ENCODE measurements at places on chromosomes 6 and 20.

DNA sequence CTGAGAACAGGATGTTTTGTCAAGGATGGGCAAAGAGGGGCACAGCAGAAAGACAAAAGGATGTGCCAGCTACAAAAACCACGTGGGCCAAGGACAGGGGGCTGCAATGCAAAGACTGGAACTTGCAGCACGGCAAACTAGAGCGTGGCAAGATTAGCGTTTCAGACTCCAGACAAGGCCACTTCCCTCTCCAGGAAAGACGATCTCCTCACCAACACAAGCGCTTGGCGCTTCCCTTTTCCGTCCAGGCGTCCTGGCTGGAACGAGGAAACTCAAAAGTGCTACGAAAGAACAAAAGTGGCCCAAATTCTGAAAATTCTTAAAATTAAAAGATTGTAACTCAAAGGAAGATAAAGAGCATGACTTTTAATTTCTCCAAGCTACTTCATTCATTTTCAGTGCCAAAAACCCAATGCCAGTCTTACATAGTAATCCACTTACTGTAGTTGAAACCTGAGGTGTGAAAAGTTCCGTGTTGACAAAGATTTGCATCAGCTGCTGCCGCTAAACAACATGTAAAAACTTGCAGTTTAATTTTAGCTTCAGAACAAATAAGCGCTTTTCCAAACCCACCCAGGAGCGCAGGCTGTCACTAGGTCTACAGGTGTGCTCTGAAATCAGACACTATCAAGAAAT, 207.1 kb upstream of the RREB1 start:
- no peak for DNase-seq

DNA sequence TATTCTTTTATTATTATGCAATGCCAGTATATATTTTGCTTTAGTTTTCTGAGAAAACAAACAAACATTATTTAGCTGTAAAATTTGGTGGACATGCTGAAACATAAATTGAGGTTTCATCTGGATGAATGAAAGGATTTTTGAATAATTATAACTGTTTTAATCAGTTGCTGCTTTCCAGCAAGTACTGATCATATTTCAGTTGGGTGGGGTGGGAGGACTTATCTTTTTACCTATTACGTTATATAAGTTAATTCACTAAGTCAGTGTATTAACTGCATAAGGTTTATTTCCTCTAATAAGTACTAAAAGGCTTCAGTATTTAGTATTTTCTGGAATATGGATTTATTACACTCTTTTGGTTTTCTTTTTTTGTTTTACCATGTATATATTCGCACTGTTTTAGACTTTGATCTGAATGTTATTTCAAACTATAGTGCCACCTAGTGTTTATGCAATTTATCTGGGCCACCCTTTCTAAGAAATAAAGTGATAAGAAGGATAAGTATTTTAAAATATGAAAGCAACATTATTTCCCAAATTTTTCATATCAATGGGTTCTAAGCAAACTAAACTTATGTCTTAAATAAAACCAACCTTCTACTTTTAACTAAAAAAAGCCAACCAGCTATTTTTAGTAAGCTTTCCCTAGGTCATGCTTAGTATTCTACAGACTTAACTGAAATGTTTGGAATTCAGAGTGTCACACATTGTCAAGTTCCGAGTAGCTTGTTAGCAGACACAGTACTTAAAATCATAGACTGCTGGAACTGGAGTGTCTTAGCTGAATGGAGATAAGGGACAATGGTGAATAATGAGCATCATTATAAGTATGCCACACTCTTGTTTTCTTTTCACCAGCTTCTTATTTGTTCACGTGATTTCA, 105.4 kb upstream of the MCHR2 start:
- no peak for DNase-seq

GRCh38 chr6:123808556-123808955, 4.9 kb downstream of the NKAIN2 start:
- DNase-seq: no peak

- no peak for DNase-seq
Observed at GRCh38 chr6:166579237-166579850, 7.1 kb downstream of the RAMACL start.

DNA sequence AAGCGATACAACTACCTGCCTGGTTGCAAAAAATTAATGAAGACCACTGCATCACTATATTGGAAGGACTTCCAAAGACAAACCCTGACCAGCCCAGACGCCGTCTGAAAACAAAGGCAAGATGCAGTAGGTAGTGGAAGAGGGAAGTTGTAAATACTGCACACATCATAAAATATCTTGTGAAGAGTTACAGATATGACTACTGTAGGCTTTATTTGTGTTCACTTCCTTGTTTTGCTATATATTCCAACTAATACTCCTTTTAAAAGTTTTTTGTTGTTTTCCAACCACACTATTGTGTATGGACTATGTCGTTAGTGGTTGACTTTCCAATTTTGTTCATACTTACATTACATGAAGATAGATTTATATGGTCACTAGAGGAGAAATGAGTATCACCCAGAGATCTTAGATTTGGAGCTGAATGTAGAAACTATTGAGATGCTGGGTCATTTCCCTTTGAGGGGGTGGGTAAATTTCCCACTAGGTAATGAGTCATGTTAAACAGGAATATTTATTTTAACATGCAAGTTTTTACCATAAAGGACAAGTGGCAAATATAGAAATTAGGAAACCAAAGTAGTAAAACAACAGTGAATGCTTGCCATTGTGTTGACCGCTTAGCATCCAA, 16.6 kb upstream of the TXLNB start:
- DNase-seq: no peak

- DNase-seq: no peak
Observed at GRCh38 chr20:44467289-44467883, 8.3 kb upstream of the TTPAL start.

- DNase-seq: no peak
Observed at GRCh38 chr20:17456279-17456678, 74.9 kb downstream of the BFSP1 start.

DNA sequence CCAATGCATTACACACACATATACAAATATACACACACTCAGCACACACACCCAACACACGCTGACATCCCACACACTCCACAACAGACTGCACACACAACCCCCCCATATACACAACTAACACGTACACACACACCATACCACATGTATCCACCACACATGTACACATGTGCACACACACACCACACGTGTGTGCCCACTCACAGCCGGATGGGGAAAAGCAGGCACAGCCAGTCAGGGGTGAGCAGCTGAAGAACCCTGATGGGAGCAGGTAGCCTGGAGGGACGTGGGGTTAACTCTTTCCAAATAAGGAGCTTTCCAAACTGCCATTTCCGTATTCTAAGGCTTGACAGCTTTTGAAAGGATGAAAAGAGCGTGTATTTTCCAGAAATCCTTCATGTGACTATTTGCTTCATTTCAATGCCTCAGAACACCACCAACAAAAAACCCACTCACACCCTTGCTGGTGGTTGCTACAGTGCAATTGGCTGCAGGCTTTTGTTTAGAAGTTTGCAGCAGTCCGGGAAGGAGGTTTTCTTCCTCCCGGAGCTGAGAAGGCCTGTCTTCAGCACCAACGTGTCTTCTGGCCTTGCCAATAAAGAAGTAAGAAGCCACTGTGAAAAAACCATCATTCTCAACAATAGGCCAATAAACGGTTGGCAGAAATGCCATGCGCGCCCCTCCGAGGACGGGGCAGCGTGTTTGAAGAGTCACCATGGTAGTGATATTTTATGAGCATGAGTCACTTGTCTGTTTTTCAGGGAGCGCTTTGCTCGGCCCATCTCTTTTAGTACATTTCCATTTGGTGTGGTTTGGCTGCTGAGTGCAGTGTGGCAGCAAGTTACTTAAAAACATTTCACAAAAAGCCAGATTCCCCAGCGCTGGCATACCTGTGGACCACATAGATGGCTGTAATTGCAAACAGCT, 131.3 kb upstream of the GMDS start:
- DNase-seq: no peak

DNA sequence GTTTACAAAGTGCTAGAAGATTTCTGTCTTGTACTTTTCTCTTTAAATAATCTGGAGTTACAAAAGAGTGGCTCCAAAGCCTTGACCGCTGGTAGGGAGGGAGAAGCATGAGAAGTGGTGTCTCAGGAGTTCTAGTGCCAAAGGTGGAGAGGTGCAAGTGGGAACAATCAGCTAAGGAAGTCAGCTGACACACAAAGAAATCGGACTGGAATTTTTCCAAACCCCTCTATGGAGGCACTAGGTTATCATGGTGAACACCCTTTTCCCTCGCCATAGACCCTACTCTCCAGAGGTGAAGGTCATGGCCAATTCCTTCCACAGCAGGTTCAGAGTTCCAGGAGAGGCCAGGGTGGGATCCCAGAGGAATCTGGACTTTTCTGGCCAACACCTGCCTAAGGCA, 14.8 kb downstream of the PLAGL2 start:
- no peak for DNase-seq

DNA sequence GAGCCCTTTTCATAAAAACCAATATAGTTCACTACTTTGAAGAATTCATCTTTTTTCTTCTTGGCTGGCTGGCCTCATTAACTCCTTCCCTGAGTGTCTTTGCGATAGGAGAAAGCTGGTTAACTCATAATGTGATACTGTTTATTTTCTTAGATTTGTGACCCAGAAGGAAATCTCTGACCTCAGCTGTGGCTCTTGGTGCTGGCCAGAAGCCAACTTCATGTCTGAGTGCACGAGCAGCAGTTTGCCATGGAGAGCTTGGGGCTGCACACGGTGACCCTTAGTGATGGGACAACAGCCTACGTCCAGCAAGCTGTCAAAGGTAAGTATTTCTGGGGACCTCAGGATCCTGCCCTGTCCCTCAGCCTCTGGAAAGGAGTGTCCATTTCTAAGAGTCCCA, 16.7 kb upstream of the DEF6 start:
- DNase-seq: no peak

- no peak for DNase-seq
Observed at GRCh38 chr20:376750-377149, 3.8 kb upstream of the TRIB3 start.

All from stimulated activated CD8-positive, alpha-beta memory T cell treated with anti-CD3 and anti-CD28 coated beads, Interleukin-4, amount 100 ng/mL, for 4 hours (primary cell).